ENCODE measurements at places on chromosomes 7 and 10.

DNA sequence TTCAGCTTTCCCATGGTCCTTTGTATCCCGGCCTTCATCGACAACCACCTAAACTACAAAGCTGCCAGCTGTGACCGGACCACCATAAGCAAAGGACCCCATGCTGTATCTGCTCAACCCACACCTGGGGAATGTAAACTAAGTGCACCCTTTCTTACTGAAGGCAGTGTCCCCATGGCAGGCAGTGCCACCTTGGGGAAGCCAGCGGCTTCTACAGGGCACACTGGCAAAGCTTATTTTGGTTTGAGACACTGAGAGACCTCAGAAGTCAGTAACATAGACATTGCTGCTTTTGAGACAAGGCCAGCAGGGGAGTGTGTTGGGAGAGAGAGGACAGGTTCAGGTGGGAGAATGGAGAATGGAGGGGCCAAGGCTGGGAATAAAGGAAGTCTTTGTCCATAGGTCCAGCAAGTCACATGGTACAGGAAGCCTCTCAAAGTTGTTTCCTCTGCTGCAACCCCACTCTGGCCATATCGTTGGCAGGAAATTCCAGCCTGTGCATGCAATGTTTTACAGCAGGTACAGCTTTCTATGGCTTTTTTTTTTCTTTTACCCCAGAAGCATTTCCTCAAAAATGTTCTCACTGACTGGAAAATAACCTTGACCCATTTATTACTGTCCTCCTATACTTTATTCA lies 85.9 kb upstream of the NPVF start:
- DNase-seq = no peak

- peak; percentile 57 for DNase-seq
Measured at GRCh38 chr10:59362144-59362958, at the start of gene FAM13C. Gene FAM13C, minus strand, starts transcription at chr10:59362549. Its CDS starts 89 bp downstream, at chr10:59362460.

DNA sequence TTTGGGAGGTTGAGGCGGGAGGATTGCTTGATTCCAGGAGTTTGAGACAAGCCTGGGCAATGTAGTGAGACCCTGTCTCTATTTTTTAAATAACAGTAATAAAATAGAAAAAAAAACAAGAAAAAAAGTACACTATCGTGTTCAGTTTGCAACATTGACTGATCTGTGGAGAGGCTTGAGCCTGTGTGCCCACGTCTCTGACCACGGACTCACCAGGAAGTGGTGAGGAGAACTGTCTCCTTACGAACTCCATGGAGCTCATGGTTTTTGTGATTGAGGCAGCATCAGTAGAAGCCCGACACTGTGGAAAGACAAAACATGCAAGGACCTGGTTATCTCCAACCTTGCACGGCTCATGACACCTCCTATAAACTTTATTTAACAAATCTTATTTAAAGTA lies 23.9 kb upstream of the DNAJB6 start:
- DNase-seq = no peak

GRCh38 chr7:71846160-71846559 lies 566.0 kb downstream of the CALN1 start:
- DNase-seq = no peak

DNA sequence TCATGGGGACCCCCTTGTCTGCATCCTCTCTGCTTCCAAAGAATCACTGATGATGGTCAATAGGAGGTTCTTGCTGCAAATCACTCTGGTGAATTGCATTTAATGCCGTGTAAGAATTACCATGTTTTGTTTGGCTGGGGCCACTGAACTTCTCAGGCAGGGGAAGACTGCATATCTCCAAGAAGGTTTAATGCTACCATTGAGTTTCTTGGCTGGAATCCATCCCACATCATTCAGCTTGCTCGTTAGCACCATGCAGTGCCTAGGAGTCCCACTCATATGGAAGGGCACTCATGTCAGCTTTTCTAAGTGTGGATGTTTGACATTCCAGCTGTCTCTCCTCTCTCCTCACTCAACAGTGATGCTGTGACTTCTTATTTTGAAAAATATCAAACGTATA lies 50.2 kb upstream of the BAMBI start:
- no peak for DNase-seq

DNA sequence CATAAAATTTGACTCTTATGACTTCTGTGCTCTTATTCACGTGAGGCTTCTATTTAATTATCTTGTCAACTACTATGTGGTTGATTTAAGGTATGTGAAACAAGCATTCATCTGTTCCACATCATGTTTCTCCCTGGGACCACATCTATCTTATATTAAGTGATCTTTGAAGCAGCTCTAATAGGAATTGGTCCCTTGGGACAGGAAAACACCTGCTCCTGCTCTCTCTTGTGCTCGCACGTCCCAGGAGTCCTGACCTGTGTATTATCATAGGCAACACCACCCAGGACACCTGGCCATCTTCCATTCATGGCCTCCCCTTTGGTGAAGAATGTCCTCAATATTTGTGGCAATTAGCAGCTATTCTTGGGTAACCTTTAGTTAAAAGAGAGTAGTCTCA lies 269.2 kb downstream of the NRG3 start:
- no peak for DNase-seq

- no peak for DNase-seq
Measured at GRCh38 chr7:157278167-157278790, 58.5 kb upstream of the DNAJB6 start.

GRCh38 chr7:143388051-143388450 lies 6.9 kb downstream of the ZYX start:
- DNase-seq = no peak

DNA sequence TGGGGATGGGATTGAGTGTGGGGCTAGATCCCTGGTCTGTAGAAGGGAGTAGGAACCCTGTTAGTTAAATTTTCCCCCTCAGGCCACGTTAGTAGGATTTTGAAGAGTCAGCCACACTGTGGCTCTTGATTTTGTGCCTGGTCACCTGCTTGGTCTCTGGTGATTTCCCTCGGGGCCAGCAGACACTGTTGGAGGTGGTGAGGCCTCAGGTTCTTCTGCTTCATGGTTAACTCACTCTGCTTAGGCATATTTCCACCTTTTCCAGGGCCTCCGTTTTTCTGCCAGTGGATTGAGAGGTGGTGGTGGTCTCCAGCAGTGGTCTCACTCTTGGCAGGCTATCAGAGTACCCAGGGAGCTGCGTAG lies 4.1 kb downstream of the TSPAN14 start:
- no peak for DNase-seq

- no peak for DNase-seq
Measured at GRCh38 chr10:88647061-88647615, 17.1 kb upstream of the LIPF start.

DNA sequence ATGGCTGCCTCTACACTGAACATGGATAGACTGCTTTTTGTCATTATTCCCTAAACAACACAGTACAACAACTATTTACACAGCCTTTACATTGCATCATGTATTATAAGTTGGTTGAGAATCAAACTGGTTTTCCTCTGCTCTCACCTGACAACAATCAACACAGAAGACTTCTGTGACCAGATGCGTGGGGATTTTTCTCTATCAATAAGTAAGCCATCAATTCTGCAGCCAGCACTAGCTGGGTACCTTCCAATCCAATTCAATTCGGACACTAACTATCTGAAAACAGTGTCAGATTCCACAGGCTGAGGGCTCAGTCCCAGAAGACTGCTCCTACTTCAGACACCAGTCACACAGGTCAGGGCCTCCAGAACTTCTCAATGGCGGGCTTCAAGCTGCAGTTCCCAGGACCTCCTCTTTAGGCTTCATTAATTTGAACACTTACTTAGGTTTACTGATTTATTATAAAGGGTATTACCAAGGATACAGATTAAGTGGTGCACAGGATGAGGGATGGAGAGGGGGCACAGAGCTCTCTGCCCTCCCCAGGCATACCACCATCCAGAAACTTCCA lies 36.4 kb upstream of the ASL start:
- DNase-seq = no peak

DNA sequence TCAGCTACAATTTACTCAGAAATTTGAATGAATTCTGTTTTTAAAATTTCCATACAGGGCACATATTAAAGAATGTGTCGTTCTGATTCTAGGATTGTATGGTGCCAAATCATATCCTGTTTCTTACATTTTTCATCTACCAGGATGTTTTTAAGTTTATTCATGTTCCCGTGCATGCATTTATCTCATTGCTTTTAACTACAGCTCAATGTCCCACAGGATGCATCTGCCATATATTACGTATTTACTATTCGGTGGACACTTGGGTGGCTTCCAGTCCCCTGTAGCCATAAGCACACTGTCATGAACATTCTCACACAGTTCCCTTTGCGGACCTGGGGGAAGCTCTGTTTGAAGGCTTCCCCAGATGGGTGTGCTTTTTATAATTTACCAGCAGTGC lies 122.3 kb downstream of the CCDC71L start:
- DNase-seq = no peak

DNA sequence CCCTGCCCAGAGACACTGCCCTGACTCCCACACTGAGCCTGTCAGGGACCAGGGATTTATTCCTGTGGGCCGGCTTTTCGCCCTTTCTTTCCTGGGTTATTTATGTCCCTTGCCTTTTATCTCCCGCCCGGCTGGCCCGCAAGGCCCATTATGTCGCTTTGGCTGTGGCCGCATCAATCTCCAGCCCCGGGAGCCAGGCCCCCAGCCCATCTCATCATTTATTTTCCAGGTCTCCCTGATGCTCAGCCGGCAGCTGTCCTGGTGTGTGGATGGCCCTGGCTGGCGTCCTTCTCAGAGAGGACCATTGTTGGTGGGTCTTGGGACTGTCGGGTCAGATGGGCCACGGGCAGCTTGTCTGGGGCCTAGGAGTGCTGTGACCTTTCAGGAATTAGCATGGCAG lies 82.3 kb downstream of the FAM241B start:
- DNase-seq = no peak

DNA sequence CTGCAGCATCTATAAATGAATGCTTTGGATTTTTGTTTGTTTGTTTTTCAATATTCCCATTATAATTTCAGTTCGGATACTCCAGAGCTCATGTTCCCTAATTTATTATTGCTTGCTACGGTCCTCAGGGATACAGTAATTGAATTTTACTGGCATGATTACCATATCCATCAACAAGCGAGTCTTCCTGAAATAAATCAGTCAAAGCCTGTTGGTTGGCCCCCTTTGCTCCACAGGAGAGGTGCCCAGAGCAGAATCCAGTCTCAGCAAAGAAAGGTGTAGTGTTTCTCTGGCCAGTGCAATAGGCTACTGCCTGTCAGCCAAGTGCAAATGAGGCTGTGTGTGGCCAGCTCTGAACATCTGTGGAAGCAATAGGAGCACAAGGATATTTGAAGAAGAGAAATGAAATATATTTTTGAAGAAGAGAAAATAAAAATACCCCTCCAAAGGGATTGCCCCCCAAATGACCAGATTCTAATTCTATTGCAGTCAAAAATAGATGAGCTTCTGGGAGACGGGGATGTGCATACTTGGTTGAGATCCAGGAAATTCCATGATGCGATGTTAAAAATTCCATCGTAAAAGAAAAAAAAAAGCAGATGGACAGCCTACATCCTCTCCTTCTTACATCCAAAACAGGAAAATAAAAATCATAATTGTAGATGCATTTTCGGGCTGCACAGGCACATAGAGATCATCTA lies 18.1 kb downstream of the TRIL start:
- DNase-seq = no peak

- DNase-seq = no peak
Measured at GRCh38 chr7:67311901-67312300, 315.3 kb downstream of the TYW1 start.

- DNase-seq = no peak
Measured at GRCh38 chr7:88278881-88279280, 27.8 kb downstream of the STEAP4 start.

GRCh38 chr10:129241461-129241860 lies 225.6 kb upstream of the MGMT start:
- DNase-seq = no peak

- DNase-seq = no peak
Measured at GRCh38 chr7:140053812-140054539, 8.8 kb downstream of the PARP12 start.

DNA sequence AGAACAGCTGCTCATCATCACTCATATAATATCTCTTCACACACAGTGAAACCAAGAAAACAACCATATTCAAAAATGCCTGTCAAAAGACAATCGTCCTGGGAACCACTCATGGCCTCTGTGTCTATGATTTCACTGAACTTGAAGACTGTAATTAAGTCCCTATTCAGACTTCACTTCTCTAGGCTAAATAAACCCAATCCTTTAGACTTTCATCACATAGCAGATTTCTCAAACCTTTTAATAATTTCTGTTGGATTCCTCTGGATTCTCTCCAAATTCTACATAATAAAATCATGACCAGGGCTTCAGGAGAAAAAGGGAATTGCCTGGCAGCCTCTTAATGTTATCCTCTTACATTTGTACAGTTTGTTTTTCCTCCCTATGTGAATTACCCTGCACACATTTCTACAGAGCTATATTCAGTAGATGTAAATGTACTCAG lies 201.1 kb downstream of the LRRN3 start:
- DNase-seq = no peak

- DNase-seq = no peak
Measured at GRCh38 chr10:25101461-25102146, 73.2 kb upstream of the GPR158 start.

DNA sequence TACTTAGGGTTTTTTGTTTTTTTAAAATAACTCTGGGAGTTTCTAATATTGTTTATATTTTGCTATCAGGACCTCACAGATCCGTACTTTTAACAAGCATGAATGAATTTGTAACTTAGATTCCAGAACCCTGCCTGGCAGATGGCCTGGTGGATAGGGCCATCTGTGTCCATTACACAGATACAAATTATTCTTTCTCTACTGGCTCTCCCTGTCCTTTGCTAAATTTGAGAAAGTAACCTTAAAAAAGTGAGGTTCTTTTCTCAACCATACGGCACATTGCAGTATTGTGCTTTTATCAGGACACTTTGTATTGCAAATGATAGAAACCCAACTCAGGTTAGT lies 26.6 kb downstream of the LCOR start:
- no peak for DNase-seq

- no peak for DNase-seq
Measured at GRCh38 chr7:1385809-1386622, 73.3 kb downstream of the MICALL2 start.

DNA sequence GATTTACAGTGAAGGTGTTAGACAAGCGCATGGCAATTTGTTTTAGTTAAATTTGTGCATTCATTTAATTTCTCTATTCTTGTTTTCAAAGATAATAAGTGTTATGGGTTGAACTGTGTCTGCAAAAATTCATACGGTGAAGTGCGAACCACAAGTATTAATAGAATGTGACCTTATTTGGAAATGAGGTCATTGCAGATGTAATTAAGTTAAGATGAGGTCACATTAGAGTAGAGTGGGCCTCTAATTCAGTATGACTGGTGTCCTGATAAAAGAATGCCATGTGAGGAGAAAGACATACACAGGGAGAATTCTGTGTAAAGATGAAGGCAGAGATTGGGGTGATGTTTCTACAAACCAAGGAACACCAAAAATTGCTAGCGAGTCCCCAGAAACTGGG lies 158.8 kb upstream of the SEMA3E start:
- DNase-seq = no peak

- DNase-seq = no peak
Measured at GRCh38 chr10:60963441-60964256, 19.7 kb upstream of the RHOBTB1 start.

DNA sequence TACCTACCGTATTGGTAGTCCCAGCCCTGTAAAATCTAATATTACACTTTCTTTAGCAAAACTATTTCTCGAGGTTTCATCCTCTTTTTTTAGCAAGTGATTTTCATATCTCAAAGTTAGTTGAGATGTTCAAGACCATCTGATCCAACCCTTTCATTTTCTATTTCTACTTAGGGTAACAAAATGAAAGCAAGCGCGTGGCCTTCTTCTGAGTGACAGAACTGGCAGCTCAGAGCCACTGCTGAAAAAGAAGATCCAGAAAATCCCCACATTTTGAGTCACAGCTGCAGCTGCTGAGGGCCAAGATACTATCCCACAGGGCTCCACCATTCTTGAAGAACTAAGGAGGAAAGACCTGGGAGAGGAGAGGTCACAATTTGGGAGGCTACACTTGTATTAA lies 24.8 kb upstream of the ZNF800 start:
- no peak for DNase-seq
